IPS DF 6.9 (cell line): ENCODE measurements at places on chromosomes 12 and 14.

GRCh38 chr12:10705655-10706054 lies 17.5 kb downstream of the YBX3 start:
- DNase-seq, result no peak

DNA sequence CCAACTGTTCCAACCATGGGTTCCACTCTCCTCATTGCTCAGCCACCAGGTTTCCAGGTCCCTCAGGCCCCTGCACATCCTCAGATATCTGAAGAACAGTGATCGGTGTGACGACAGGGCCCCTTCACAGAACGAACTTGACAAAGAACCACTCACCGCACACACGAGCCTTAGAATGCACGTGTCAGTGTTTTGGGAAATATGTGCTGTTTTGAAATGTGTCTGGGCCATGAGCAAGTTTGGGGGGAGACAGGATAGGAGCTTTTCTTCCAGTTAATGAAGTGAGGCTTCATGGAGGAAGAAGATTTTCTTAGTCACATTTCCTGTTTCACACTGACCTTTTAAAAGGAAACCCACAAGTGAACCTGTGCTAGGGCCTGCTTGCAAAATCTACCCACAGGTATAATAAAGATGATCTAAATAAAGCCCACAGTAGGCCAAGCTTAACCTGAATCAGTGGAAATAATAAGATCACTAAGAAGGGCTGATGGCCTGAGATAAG lies 58.6 kb downstream of the ZFP36L1 start:
- no peak for DNase-seq

DNA sequence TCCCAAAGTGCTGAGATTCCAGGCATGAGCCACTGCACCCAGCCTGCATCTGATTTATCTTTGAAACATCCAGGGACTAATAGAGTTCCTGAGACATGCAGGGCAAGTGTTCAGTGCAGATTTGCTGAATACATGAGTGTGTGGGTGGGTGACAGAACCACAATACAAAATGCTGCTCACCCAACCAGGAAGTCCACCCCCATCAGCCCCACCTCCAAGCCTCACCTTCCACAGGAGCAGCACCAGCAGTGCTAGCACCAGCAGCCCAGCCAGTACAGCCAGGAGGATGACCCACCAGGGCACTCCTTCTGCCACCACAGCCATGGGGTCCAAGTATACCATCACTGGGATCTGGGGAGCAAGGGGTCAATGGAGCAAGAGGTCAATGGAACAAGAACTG lies 20.0 kb downstream of the ITGA7 start:
- DNase-seq, result no peak

- DNase-seq, result no peak
Measured at GRCh38 chr14:89137526-89138163, 279.4 kb downstream of the FOXN3 start.

DNA sequence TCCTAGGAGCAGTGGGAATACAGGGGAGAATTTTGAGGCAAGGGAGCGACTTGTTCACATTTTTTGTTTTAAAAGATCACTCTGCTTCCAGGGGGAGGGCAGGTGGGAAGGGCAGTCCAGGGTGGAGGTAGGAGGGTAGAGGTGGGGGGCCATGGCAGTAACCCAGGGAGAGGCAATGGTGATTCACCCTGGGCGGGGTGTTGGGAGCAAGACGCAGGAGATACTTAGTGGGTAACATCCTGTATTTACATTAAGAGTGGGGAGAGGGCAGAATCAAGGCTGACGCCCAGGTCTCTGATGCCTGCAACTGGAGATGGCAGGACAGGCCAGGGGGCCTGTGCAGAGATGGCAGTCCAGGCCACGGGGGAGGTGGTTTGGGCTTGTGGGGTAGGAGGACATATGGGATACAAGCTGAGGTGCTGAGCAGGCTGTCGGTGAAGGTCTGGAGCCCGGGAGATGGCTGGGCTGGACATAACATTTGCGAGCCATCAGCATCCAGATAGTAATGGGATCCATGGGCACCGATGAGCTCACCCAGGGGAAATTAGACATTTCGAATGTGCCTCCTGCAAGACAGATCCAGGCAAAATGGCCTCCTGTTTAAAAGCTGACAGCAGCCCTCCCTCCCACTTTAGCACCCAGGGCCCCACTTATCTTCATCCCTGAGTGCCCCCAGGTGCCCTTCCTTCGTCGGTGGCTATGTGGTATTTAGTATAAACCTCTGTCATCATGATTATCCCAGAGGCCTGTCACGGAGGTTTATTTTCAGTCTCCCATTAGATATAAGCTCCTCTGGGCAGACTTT lies 9.3 kb downstream of the EML1 start:
- no peak for DNase-seq
